ENCODE measurements at places on chromosomes 6 and 20.

DNA sequence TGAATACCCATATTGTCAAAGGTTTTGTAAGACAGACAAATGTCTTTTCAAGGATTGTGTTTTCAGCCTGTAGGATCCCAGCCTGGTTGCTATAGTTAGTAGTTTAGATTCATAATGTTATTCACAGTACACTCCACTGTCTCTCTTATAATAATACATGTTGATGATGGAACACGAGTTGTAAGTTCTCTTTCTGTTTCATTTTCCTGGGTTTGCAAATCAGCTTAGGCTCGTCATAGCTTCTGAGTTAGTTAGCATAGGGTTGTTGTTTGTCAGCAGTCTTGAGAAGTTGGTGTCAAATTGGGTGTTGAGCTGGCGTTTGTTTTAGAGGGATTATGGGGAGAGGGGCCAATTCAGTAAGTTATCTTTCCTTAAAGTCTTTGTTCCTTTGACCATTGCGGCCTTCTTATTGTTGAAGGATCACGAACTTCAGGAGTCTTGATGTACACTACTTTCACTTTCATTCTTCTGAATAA, 45.8 kb downstream of the QKI start:
- no peak for DNase-seq

- DNase-seq, result no peak
These were observed 44.6 kb downstream of the STXBP5 start for GRCh38 chr6:147248859-147249258.

- no peak for DNase-seq
These were observed 142.7 kb downstream of the TENT5A start for GRCh38 chr6:81609736-81610135.

GRCh38 chr6:32424589-32425300, 14.9 kb upstream of the HLA-DRA start:
- DNase-seq, result no peak

GRCh38 chr6:25329161-25329817, 50.1 kb downstream of the CARMIL1 start:
- DNase-seq, result no peak

DNA sequence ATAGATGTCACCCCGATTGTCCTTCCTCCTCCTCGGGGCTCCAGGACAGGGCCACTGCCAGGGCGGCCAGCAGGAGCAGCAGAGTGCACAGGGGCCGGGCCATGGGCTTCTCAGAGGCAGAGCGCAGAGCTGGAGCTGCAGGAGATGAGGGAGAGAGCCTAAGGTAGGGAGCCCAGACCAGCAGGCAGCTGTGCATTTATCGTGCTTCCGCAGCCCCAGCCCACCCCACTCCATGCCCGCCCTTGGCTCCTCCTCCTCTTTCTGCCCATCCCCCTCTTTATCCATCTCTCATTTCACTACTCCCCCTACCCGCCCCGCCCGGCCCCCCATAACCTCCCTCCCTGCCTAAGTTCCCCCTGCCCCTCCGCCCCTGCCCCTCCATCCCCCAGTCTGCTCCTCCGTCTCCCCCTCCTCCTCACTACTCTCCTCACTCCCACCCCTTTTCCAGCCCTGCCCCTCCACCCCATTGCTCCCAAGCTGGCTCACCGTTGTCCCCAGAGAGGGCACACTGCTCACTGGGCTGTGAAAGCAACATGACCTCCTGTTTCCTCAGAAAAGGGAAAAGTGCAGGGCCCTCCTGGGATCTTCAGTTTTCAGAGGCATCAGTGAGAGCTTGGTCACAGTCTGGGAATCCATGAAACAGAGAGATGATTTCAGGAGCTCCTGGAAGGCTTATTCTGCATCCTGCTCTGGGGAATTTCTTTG, 25.5 kb upstream of the CST1 start:
- DNase-seq, result no peak

DNA sequence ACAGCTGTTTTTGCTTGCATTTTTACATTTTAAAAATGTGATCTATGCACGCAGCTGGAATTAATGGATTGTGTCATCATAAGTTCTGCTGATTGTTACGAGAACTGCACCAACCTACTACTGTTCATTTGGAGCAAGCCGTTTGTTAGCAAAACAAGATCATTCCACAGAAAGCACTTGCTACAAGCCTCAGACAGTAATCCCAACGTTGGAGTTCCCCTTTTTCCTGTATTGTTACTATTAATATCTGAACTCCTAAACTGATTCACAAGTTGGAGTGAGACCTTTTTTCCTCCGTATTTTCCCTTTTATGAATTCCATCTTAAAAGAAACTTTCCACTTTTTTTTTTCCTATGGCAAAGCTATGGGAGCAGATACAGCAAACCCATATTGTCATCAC, 3.5 kb downstream of the TENT5A start:
- no peak for DNase-seq
